Temporal lobe (tissue), 4 donors: ENCODE measurements at places on chromosomes 3 and 15. TPM values are rescaled to one million over a fixed set of nuclear protein-coding genes. Genes with fewer than 3 reads are reported as not detected.

CDHR4 gene
- under 0.01 TPM for total RNA-seq

TNFAIP8L3 gene
- 1.7 TPM for total RNA-seq

PIAS1 gene
- total RNA-seq, result 19.2 TPM

PLCD1 gene
- 5.7 TPM for total RNA-seq

ALPK3 gene
- 0.98 TPM for total RNA-seq

LMAN1L gene
- not detected for total RNA-seq

ERICH6 gene
- 0.25 TPM for total RNA-seq

KIF15 gene
- total RNA-seq, result 6.4 TPM

ATP6V1A gene
- 145 TPM for total RNA-seq

ATP13A5 gene
- 0.49 TPM for total RNA-seq

CHRNB4 gene
- 0.98 TPM for total RNA-seq

TMEM40 gene
- not detected for total RNA-seq

SYNPR gene
- 44.5 TPM for total RNA-seq

TM4SF1 gene
- total RNA-seq, result 13.5 TPM
